ENCODE measurements at places on chromosomes 3 and 15. TPM values are rescaled to one million over a fixed set of nuclear protein-coding genes. Genes with fewer than 3 reads are reported as not detected.

DNA sequence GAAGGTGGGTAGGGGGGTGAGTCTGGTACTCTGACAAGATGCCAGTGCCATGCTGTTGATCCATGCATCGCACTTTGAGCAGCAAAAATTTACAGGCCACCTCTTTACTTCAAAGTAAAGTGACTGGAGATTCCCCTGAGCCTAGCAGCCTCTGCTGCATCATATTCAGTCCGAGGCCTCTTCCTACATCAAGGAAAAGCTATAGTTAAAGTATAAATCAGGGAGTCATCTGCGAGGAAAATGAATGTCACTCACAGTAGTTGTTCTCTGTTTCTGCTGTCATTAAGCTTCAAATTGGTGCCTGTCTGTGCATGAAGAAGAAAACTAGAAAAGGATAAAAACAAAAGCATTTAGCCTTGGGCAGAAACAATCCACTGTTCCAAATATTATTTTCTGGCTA, 706.2 kb downstream of the TBL1XR1 start:
- H3K4me1 ChIP-seq = no peaks in the 10 kb centered on the region
- no peak for DNase-seq
- no peak overlapping the region for H3K4me3 ChIP-seq
- H3K36me3 ChIP-seq = no peaks in the 10 kb centered on the region
- no peak overlapping the region for H3K27ac ChIP-seq

Gene WWTR1
- 2.3 TPM for total RNA-seq

Gene TMCC1
- 42.2 TPM for total RNA-seq

GRCh38 chr3:149274220-149274619, 52.6 kb upstream of the CP start:
- DNase-seq = no peak
- no peak overlapping the region for H3K4me3 ChIP-seq
- no peaks in the 10 kb centered on the region for H3K27me3 ChIP-seq
- H3K4me1 ChIP-seq = no peaks in the 10 kb centered on the region
- no peak overlapping the region for H3K27ac ChIP-seq

Gene ILDR1
- total RNA-seq = not detected

- H3K27ac ChIP-seq = no peak overlapping the region
- H3K4me3 ChIP-seq = no peak overlapping the region
- H3K27me3 ChIP-seq = no peaks in the 10 kb centered on the region
Observed at GRCh38 chr3:102235679-102236078, 199.1 kb upstream of the ZPLD1 start.

DNA sequence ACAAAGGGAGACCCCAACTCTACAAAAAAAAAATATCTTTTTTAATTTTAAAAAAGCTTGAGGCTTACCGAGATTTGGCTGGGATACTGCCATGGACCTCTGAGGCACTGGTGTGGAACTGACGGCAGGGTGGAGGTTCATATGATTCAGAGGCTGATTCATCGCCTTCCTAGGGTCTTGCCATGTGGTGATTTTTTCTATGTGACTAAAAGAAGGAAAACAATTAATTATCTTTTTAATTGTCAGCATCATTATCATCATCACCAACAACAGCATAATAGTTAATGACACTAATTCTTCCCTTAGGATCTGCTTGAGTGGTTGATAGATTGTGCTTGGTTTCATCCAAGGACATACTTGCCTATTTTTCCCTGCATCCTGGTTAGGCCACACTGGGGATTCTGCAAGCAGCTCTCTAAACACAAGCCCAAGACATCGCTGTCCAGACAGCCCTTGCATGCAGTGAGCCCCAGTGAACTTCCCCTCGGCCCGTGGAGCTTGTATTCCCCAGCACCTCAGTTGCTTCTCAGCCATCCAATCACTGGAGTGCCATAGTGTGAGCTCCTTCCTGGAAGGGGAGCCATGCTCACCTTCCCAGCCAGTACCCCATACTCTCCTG, 84.9 kb downstream of the WWTR1 start:
- H3K27me3 ChIP-seq = no peaks in the 10 kb centered on the region
- H3K4me3 ChIP-seq = no peak overlapping the region
- H3K36me3 ChIP-seq = no peaks in the 10 kb centered on the region
- H3K27ac ChIP-seq = no peak overlapping the region
- H3K4me1 ChIP-seq = peaks cover 11% of the 10 kb centered on the region
- no peak for DNase-seq

GRCh38 chr15:51348688-51349087, 7.2 kb downstream of the GLDN start:
- DNase-seq = no peak
- H3K4me3 ChIP-seq = no peak overlapping the region
- H3K27me3 ChIP-seq = no peaks in the 10 kb centered on the region

- no peaks in the 10 kb centered on the region for H3K4me1 ChIP-seq
- H3K27ac ChIP-seq = no peak overlapping the region
- no peak for DNase-seq
- peaks cover 2% of the 10 kb centered on the region for H3K27me3 ChIP-seq
- H3K36me3 ChIP-seq = no peaks in the 10 kb centered on the region
- H3K4me3 ChIP-seq = no peak overlapping the region
Observed at GRCh38 chr3:194592798-194593752, 40.1 kb downstream of the TMEM44 start.

- H3K27me3 ChIP-seq = no peaks in the 10 kb centered on the region
- no peaks in the 10 kb centered on the region for H3K4me1 ChIP-seq
- no peak for DNase-seq
- no peaks in the 10 kb centered on the region for H3K36me3 ChIP-seq
- H3K4me3 ChIP-seq = no peak overlapping the region
- H3K27ac ChIP-seq = no peak overlapping the region
Observed at GRCh38 chr3:55164191-55164590, 236.3 kb upstream of the LRTM1 start.

- H3K27ac ChIP-seq = no peak overlapping the region
- H3K4me3 ChIP-seq = no peak overlapping the region
- DNase-seq = no peak
- peaks cover 9% of the 10 kb centered on the region for H3K36me3 ChIP-seq
- H3K27me3 ChIP-seq = peaks cover 11% of the 10 kb centered on the region
- no peaks in the 10 kb centered on the region for H3K4me1 ChIP-seq
Observed at GRCh38 chr15:42143356-42143755, 13.1 kb downstream of the PLA2G4F start.

DNA sequence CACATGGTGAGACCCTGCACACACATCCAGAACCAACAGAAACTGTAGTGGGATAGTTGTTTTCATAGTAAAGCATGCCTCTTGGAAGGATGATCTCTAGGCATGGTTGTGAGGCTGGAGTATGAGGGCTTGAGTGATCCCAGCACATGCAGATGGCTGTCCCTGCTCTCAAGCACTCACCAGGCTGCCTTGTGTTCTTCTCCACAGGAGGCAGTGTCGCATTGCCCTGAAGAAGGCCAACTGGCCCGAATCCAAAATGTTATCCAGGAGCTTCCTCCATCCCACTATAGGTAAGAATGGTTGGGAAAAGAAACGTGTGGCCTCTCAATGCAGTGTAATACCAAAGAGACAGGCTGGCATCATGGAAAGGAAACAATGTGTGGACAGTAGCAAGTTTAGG, 82.7 kb downstream of the TMEM39A start:
- DNase-seq = no peak
- no peak overlapping the region for H3K27ac ChIP-seq
- no peaks in the 10 kb centered on the region for H3K4me1 ChIP-seq
- no peaks in the 10 kb centered on the region for H3K27me3 ChIP-seq
- no peak overlapping the region for H3K4me3 ChIP-seq

Gene NGRN
- 156 TPM for total RNA-seq

GRCh38 chr3:134810052-134810435, 15.0 kb downstream of the EPHB1 start:
- H3K27ac ChIP-seq = no peak overlapping the region
- DNase-seq = no peak
- H3K4me1 ChIP-seq = no peaks in the 10 kb centered on the region
- H3K4me3 ChIP-seq = no peak overlapping the region
- peaks cover 2% of the 10 kb centered on the region for H3K27me3 ChIP-seq

Gene WDR49
- total RNA-seq = 0.76 TPM
